Activated naive CD8-positive, alpha-beta T cell treated with anti-CD3 and anti-CD28 coated beads for 36 hours (primary cell): ENCODE measurements at places on chromosomes 1 and 21.

DNA sequence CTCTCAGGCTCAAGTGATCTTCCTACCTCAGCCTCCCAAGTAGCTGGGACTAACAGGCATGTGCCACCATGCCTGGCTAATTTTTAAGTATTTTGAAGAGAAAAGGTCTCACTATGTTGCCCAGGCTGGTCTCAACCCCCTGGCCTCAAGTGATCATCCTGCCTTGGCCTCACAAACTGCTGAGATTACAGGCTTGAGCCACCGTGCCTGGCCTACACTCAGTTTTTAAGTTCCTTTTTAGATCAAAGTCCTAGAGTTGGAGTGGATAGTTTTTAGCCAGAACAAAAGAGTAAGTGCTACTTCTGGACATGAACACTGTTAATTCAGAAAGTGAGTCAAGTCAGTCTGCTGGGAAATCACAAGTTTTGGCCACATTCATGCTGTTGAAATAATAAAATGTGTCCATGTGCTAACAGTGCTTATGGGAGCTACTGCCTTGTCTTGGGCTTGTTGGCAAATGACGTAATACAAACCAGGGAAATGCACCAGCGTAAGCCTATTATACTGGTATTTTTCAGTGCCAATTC lies 84.2 kb downstream of the NDUFS5 start:
- DNase-seq = no peak

- no peak for DNase-seq
These were observed 90.6 kb upstream of the SPAG17 start for GRCh38 chr1:118275472-118276115.

- DNase-seq = no peak
These were observed 17.4 kb upstream of the IL19 start for GRCh38 chr1:206753141-206753540.

- no peak for DNase-seq
These were observed 39.5 kb downstream of the IER5 start for GRCh38 chr1:181127898-181128453.

DNA sequence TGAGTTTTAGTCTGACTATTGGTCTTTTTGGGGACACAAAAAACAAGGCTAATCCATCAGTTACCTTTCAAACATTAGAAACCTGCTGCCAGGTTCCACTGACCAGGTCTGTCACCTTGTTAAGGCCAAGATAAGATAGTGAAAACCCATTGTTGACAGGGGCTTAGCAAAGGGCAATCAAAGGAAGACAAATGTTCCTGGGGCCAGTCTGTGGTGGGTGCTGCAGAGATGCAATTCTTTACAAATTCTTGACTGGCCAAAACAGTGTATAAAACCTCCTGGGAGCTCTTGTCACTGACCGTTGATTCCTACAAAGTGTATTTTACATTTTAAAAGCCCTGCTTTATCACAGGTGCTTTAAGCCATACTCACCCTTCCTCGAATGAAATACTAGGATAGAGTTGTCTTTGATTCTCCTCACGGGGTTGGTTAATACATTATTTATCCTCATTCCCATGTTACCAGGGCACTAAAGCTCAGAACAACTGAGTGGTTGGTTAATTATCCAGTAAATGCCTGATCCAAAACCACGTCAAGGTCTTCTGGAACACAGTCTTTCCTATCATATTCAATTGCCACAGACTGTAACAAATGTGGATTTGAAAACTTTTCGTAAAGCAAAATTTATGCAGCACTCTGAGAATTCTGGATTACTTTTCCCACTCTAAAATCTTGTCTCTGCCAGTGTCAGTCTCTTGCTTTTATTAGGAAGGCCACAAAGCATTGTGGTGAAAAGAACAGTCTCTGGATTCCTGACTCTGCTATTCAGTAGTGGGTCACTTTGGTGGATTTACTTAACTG lies 77.2 kb downstream of the NRIP1 start:
- no peak for DNase-seq

DNA sequence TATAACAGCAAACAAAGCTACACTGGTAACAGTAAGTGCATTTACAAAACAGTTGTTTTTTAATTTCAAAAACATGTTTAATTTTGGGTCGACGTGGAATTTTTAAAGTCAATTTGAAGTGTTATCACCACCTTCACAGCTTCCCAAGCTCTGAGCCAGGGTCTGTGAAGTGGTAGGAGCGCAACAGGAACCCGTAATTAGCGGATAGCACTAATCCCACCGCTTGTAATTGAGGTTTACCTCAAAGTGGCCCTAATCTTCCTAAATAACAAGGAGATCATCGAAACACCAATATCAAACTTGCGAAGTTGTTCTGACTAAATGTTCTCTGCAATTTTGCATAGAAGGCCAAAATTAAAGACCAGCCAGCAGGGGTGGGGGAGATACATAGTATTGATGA lies 18.8 kb downstream of the LBR start:
- DNase-seq = no peak

DNA sequence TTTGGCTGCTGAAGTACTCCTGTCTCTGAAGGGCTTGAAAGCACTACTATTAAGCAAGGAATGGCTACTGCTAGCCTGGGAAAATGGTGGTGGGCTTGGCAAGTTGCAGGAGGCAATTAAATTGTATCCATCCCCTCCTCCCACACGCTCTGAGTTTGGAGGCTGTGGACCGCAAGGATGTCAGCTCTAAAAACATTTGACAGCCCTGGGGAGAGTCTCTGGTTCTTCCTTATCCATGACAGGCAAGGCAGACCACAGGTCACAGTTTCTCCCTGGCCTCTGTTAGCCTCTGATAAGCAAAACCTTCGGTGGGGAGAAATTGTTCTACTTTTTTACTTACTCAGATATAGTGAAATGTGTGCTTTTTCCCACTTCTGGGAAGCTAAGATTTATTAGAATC lies 46.6 kb downstream of the S1PR1 start:
- DNase-seq = no peak

GRCh38 chr1:118486199-118486598 lies 301.2 kb upstream of the SPAG17 start:
- DNase-seq = no peak

DNA sequence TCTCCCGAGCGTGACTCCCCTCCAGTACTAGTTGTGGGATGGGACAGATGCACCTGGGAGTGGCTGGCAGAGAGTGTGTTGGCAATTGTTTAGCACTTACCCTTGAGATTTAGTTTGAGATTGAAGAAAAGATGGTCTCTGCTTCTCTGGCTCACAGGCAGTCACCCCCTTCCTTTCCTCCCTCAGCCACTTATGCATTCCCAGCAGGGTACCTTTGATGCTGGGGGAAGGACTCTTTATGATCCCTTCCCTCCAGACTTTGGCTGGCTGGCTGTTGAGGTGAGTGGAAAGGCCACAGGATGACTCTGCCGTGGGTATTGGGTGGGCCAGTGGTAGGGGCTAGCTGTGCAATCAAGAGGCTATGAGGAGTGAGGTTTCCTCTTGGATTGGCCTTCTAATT lies 236.8 kb downstream of the CAMTA1 start:
- DNase-seq = no peak

DNA sequence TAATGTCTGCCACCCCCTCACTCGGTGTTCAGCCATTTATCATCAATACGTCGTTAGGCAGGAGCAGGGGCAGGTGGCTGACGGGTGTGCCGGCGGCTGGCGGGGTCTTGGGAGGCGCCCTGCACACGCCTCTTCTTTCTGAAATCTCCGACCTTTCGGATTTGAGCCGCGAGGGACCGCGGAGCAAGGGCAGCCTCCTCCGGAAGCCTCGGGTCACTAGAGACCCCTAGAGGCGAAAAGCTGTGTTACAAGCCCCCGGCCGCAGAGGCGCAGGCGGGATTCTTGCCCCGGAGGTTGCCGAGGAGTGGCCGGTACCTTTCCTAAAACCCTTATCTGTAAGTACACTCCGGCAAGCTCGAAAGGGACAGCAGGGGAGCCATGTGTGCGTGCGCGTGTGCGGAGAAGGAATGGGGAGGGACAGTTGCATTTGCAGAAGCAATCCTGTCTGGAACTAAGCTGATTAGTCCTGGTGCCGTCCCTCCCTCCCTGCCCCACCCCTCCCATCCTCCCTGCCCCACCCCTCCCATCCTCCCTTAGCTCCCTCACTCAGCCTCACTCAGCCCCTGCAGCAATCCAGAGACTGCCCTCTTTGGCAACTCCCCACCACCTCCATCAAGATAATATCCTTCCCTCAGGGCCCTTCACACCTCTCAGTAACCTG lies 11.0 kb downstream of the BRINP2 start:
- DNase-seq = peak; percentile 52

DNA sequence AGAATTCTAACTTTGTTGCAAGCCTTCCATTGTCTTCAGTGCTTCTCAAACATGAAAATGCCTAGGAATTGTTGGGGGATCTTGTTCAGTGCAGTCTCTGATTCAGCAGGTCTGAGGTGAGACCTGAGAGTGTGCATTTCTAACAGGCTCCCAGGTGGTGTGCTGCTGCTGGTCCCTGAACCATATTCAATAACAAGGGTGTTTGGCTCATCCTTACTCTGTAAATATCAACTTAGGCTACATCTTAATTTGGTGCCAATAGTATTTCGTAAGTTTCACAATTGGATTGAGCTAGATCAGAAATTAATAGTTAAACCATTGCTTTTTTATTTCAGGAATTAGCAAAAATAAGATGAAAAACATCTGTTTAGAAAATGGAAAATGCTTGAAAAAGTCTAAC lies 59.1 kb upstream of the GPR88 start:
- DNase-seq = no peak

DNA sequence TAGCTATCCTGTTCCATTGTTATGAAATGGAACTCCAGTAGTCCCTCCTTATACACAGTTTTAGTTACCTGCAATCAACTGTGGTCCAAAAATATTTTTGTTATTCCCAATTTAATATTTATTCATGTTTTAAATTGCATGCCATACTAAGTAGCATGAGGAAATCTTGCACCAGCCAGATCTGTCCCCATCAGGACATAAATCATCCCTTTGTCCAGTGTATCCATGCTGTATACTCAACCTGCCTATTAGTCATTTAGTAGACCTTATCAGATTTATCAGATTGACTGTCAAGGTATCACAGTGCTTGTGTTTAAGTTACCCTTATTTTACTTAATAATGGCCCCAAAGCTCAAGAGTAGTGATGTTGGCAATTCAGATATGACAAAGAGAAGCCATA lies 207.9 kb upstream of the DMRTA2 start:
- DNase-seq = no peak

GRCh38 chr1:80170811-80171485 lies 1164.4 kb upstream of the ADGRL4 start:
- DNase-seq = no peak

GRCh38 chr1:4108331-4108730 lies 208.3 kb upstream of the C1orf174 start:
- no peak for DNase-seq

- no peak for DNase-seq
These were observed 17.9 kb upstream of the FMOD start for GRCh38 chr1:203368624-203369451.

DNA sequence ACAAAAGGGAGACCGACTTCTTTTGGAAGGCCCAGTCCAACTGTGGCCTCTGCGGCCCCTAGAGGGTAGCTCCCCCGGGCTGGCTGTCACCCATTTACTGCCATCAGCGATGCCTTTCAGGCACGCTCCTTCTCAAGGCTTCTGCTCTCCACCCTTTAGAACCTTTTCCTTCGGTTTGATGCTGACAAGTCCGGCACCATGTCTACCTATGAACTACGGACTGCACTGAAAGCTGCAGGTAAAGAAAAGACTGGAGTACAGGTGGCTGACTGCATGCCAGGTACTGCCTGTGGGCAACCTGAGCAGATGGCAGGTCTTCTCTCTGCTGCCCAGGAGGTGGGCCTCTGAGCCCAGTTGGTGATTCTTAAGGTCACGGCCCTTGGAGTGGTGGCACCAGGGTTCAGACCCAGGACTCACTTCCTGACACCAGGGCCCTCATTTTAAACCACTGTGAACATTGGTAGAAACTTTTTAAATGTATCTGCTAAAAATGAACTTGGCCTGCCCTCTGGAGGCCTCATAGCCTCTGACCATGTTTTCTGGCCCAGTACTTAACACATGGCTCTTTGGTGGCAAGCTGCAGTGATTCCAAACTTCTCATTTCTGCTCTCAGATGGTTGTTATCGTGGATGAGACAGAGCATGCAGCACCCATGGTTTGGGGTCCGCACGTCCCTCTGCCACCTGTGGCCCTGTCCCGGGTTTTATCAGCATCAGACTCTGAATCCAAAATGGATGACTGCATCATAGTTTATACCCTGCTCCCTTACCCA lies 45.7 kb downstream of the CAPN9 start:
- DNase-seq = no peak

DNA sequence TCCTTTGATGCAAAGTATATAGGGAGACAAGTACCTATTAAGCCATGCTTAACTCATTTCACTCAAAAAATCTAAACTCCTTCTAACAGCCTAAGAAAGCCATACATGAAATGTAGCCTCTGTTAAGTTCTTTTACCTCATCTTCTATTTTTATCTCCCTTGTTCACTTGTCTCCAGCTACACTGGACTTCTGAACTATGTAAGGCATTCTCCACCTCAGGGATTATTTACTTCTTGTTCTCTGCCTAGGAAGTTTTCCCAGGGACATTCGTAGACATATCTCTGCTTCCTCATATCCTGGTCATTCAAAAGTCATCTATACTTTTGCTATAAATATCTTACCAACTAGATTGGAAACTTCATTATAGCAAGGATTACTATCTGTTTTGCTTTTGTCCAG lies 96.9 kb downstream of the COP1 start:
- no peak for DNase-seq

- no peak for DNase-seq
These were observed 370.2 kb downstream of the GPATCH2 start for GRCh38 chr1:217260676-217261075.

DNA sequence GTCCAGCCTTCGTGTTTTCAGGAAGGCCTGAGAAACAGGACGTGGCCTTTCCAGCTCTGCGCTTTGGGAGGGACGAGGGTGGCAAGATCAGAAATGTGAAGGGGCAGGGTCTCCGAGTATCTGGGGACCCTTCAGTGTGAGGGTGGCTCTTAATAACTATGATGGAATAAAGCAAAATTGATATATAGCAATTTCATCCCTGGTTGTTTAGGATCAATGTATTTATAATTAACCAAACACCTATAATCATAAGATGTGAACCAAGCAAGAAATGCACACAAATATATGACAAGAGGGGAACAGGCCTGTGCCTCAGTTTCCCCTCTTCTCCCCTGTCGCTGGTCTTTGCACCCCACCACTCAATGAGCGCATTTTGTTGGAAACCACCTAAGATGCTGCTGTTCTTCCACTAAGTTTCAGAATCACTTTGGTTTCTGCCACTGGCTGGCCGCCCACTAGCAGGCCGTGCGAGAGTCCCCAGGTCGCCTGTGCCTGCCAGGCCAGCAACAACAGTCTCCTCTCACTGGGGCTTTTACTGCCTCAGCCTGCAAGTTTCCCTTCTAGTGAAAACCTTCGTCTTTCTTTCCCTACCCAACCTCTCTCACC lies 36.6 kb downstream of the UBASH3A start:
- peak; percentile 73 for DNase-seq
